HuH-7.5 (cell line): ENCODE measurements at places on chromosomes 3 and 15.
A peak's percentile ranks its signal among the peaks of the same experiment; 100 is the strongest.

GRCh38 chr3:81452418-81452817, 309.0 kb downstream of the GBE1 start:
- DNase-seq: no peak

DNA sequence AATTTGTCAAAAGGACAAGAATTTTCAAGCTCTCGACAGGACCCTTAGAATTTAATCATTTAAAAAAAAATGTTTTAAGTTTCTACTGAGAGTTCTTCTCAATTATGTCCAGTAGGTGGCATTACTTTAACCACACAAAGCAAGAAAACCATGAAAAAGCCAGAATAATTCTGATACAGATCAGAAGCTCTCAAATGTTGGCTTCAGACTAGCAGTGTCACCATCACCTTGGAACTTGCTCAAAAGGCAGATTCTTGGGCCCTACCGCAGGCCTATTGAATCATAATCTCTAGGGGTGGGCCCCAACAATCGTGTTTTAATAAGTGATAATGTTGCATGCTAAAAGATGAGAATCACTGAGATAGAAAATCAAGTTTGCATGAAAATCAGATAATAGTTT, 99.5 kb upstream of the KCNMB2 start:
- peak; percentile 19 for DNase-seq

- DNase-seq: no peak
Measured at GRCh38 chr3:40169983-40170382, 139.5 kb upstream of the EIF1B start.

GRCh38 chr15:96106181-96106580, 224.3 kb upstream of the NR2F2 start:
- DNase-seq: no peak

DNA sequence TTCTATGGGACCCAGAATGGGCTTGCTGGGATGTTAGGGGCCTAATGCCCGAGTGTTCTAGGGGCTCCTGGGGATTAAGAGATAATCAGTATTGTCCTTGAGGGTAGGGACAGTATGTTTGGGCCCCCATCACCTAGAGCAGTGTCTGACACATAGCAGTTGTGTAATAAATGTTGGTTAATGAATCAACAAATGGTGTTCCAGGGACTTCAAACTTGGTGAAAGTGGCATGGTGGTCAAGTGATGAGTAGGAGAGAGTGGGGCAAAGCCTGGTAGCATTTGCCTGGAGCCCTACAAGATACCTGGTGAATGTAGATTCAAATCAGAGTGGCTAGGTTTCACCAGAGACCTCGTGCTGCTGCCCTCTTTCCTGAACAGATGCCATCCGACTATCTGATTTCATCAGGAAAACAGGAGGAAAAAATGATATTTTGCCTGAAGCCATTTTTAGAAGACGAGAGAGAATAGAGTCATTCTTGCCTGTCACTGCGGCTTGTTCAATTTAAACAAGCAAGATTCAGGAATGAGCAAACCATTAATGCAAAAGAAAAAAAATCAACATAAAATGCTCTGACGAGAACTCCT, 117.3 kb downstream of the RPL22L1 start:
- no peak for DNase-seq

- DNase-seq: no peak
Measured at GRCh38 chr3:27861046-27862036, 139.2 kb upstream of the EOMES start.

- no peak for DNase-seq
Measured at GRCh38 chr15:78265752-78266224, 1.4 kb downstream of the DNAJA4 start.

GRCh38 chr3:96538186-96538585, 276.2 kb upstream of the EPHA6 start:
- DNase-seq: no peak

- DNase-seq: no peak
Measured at GRCh38 chr3:197942956-197943556, 6.9 kb upstream of the RPL35A start.

- no peak for DNase-seq
Measured at GRCh38 chr3:63693351-63693750, 40.9 kb downstream of the SNTN start.

- DNase-seq: no peak
Measured at GRCh38 chr3:106208967-106209366, 340.2 kb upstream of the CBLB start.

DNA sequence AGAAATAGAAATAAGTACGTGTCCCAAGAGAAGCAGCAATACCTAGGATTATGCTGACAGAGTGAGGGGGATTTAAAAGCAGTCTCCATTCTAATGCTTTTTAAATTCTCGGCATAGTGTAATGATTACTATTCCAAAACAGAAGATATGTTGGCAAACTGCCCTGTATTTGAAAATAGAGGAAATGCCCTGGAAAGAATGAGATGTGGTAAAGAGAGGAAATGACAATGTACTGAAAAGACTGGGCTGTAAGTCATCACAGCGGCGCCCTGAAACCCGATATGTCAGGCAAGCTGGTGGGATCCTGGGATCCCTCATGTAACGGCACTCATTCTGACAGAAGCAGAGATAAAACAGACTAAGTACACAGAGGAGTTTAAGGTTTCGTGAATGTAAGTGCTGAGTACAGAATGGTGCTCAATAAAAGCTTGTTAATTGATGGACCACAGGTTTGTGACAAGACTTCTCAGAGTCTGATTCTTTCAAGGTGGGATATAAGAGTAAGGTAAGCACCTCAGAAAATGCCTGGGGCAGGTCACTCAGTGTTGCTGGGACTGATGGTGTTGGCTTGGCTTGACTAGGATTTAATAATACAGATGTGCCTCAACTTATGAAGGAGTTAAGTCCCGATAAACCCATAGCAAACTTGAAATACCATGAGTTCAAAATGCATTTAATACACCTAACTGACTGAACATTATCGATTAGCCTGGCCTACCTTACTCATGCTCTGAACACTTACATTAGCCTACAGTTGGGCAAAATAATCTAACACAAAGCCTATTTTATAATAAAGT, 91.4 kb downstream of the NFKBIZ start:
- no peak for DNase-seq

DNA sequence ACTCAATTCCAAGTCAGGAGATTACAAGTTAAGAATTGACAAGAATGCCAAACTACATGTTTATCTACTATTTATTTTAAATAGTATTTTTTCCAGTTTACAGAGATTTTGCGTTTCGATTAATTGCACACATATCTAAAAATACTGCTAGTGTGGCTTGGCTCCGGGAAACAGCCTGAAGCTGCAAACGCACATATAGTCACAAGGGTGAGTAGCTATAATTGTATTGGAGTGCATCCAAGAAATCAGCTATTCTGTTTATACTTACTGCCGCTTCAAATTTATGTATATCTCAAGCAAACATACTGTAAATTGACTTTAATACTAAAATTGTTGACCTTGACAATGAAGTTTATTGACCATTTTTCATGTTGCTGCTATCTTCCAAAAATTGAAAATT, 77.0 kb upstream of the PLSCR5 start:
- DNase-seq: no peak

DNA sequence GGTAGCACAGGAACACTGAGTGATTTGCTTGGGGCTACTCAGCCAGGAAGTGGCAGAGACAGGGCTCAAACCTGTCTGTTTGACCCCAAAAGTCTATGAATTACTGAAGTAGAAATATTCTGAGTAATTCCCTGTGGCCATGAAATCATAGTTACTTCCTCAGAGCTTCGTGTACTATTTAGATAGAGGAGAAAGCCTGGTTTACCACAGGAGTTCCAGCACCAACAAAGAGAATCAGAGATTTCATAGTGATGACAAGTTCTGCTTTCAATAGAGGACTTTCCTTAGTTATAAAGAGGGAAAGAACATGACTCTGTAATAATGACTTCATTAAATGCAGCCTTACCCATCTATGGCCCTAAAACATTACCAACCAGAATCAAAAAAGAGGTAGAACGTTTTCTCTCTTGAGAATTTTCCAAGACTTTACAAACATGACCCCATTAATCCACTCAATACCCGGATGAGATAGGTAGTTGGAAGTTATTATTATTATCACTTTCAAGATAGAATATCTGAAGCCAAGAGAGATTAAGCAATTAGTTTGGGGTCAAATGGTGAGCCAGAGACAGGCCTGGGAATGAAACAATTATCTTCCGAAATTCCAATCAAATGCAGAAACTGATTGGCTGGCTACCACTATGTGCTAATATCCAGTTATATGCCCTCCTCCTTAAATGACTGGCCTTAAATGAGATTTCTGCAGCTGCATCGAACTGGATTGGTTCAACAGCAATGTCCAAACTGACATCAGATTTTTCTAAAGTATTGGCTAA, 13.6 kb upstream of the WNT5A start:
- DNase-seq: no peak

DNA sequence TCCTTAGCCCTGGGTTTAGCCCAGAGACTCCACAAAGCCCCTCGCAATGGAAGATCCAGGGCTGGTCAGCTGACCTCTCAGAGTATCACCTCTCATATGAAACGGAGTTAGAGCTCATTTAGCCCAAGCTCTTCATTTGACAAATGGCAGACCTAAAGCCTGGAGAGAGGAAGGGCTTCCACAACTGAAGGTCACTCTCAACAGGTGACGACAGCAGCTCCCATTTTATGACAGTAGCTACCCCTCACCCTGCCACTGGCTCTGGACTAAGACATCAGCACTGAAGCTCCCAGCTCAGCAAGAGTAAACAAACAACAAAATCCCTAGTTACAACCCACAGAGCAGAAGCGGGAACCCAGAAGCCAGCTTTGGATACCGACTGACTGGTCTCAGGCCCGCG, 33.7 kb downstream of the TLE3 start:
- no peak for DNase-seq

GRCh38 chr3:172577987-172578570, 54.8 kb upstream of the TNFSF10 start:
- no peak for DNase-seq

GRCh38 chr15:62906627-62907026, 135.9 kb upstream of the TPM1 start:
- DNase-seq: no peak

GRCh38 chr3:112124907-112125607, 8.0 kb downstream of the GCSAM start:
- DNase-seq: no peak

DNA sequence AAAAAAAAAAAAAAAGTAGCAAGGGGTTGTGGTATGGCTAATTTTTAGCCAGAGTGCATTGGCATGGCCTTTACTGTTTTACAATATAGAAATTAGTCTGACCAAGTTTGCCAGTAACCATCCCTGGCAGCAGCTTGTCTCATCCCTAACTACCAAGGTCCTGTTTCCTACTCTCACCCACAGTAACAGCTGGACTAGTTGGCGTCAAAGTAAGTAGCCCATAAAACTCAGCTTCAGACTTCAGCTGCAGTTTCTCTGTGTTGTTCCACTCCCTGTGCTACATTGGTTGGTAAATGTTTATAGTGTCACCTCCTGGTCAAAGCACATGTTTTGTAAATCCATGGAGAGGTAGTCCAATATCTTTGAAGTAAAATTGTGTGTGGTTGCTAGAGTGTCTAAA, 691.3 kb downstream of the ZPLD1 start:
- DNase-seq: no peak

DNA sequence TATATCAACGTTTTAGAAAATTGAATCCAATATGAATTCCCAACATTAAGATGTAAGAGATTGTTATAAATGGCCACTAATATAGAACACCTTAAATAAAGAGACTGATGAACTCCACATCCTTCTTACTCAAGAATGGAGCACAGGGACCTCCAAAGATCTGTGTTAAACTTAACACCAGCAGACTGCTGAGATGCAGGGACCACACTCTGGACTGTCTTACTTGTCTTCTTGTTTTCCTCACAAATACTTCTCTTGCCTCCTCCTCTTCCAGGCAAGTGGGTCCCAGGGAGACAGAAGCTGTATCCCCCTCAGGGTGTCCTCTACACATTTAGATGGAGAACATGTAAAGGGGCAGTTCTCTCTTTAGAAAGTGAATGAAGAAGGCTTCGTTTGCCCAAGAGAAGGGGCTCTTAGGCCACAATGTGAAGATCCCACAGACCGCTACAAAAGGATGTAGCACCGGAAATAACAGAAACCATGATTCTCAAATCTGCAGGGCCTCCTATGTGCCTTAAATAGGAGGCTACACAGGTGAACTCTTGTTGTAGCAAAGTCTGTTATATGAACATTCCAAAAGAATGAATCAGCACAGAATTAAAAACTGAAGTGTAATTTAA, 52.2 kb downstream of the SATB1 start:
- DNase-seq: no peak

DNA sequence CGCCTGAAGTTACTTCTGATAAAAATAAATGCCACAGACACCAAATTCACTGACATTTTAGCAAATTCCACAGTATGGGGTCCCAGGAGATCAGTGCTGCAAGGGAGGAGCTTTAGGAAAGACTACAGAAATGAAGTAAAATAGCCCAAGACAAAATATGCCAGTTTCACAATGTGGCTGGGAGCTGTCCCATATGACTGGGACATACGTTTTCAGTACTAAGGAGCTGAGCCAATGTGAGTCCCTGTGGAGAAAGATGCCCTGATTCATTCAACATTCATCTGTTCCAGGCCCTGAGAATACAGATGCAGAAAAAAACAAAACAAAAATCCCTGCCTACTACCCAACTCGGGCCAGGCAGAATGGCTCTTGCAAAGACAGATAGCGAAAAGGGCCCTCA, 63.4 kb upstream of the FAM174B start:
- DNase-seq: no peak

DNA sequence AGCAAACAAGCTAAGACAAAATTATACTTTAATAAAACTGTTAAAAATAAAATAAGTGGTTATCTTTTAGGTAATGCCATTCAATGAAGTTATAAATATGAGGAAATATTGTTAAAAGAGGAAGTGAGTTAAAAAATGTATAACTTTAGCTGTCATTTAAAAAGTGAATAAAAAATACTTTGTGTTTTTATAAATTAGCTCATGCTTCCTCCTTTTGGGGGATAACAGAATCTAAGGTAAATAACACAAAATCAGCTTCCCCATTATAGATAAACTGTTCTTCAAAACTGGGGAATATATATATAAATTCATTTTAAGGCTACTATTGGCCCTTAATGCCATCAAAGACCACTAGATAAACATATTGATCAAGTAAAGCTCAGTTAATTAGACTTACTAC, 113.7 kb upstream of the AADACL2 start:
- no peak for DNase-seq

- no peak for DNase-seq
Measured at GRCh38 chr3:31369637-31370379, 162.9 kb upstream of the STT3B start.

DNA sequence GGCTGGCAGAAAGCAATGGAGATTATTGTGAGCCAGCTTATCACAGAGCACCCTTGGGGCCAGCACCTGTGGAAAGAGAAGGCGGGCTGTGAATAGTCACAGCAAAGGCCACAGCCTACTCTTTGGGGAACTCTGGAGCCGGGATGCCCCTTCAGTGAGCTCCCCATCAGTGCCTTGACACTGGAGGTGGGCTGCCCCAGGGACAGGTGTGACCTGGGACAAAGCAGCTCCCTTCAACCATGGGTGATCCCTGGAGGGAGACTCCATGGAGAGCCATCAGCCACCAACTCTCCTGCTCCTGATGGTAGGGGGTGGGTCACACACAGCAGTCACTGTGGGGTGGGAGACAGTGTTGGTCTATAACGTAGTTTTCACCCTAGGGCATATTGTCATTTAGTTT, 5.8 kb downstream of the TTC21A start:
- DNase-seq: no peak

- no peak for DNase-seq
Measured at GRCh38 chr3:16589867-16590624, 15.2 kb downstream of the DAZL start.

GRCh38 chr3:188807006-188807405, 364.8 kb upstream of the TPRG1 start:
- DNase-seq: no peak

- no peak for DNase-seq
Measured at GRCh38 chr3:183255348-183255730, 2.3 kb downstream of the B3GNT5 start.
